ENCODE measurements at places on chromosomes 1 and 21. TPM values are rescaled to one million over a fixed set of nuclear protein-coding genes. Genes with fewer than 3 reads are reported as not detected.

DNA sequence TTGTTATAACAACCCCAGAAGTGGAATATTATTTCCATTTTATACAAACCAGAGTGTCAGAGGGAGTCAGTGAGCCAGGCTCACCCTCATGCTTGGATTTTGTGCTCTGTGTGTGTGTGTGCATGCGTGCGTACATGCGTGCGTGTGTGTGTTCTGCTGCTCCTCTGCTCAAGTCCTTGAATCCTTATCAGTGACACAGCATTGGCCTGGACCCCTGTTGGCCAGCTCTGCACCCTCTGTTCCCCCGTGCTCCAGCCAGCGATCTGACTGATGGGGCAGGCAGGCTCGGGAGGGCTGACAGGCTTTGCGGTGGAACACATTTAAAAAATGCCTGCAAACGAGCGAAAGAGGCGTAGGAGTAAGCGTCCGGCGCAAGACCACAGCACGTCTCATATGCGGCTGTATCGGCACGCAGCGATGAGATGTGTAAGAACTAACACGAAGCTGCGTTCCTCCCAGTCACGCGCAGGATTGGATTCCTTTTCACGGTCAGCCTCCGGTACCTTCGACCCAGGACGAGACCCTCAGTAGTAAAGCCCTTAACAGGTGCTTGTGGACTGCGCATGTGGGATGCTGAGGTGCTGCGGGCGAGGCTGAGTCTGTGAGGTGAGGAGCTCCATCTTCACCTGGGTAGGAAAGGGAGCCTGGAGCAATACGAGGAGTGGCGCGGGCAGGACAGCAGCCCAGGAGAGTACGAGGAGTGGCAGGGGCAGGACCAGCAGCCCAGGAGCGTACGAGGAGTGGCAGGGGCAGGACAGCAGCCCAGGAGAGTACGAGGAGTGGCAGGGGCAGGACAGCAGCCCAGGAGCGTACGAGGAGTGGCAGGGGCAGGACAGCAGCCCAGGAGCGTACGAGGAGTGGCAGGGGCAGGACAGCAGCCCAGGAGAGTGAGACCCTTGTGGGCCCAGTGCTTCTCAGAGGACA lies 130.9 kb downstream of the GALNT2 start:
- DNase-seq, result no peak

GRCh38 chr1:150383631-150384324 lies 19.8 kb downstream of the RPRD2 start:
- no peak for DNase-seq

- no peak for DNase-seq
Measured at GRCh38 chr1:200619894-200620272, 668 bp downstream of the KIF14 start.

- DNase-seq, result no peak
Measured at GRCh38 chr1:109751531-109752260, 10.9 kb upstream of the GSTM3 start.

- DNase-seq, result no peak
Measured at GRCh38 chr1:86756062-86756406, 51.7 kb downstream of the SH3GLB1 start.

The PROX1 gene
- not detected for polyA plus RNA-seq

All from CD8-positive, alpha-beta memory T cell (primary cell).